Panc1 (cell line): ENCODE measurements at places on chromosomes 1 and 21. TPM values are rescaled to one million over a fixed set of nuclear protein-coding genes. Genes with fewer than 3 reads are reported as not detected.

Gene ASAP3
- 17.9 TPM for total RNA-seq

Gene NECTIN4
- total RNA-seq: not detected

Gene BCL2L15
- total RNA-seq: 0.10 TPM

Gene ENAH
- 133 TPM for total RNA-seq

- no peak overlapping the region for H3K27ac ChIP-seq
- DNase-seq: no peak
- no peaks in the 10 kb centered on the region; the same call in 1 of the 2 replicates for H3K4me1 ChIP-seq
- peaks cover 10% of the 10 kb centered on the region; the same call in 1 of the 2 replicates for H3K27me3 ChIP-seq
- no peaks in the 10 kb centered on the region for H3K36me3 ChIP-seq
Measured at GRCh38 chr1:217133092-217133491, 409.9 kb upstream of the ESRRG start.

DNA sequence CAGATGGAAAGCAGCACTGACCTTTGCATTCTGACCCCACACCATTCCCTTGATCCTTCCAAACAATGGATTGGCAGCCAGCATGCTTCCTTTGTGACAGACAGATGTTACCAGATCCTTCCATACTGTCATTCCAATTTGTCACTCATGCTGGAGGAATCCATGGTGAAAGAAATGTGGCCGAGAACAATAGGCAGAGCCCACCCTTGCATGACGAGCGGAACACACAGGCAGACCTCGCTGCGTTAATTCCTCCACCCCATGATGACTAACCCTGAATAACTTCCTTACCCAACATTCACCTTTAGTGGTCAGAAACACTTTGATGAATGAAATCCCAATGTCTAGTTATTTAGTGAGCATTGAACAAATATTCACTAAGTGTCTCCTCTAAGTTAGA lies 45.1 kb downstream of the PDPN start:
- no peaks in the 10 kb centered on the region for H3K27me3 ChIP-seq
- H3K36me3 ChIP-seq: no peaks in the 10 kb centered on the region
- no peak for DNase-seq
- no peaks in the 10 kb centered on the region for H3K4me1 ChIP-seq
- no peak overlapping the region for H3K27ac ChIP-seq

DNA sequence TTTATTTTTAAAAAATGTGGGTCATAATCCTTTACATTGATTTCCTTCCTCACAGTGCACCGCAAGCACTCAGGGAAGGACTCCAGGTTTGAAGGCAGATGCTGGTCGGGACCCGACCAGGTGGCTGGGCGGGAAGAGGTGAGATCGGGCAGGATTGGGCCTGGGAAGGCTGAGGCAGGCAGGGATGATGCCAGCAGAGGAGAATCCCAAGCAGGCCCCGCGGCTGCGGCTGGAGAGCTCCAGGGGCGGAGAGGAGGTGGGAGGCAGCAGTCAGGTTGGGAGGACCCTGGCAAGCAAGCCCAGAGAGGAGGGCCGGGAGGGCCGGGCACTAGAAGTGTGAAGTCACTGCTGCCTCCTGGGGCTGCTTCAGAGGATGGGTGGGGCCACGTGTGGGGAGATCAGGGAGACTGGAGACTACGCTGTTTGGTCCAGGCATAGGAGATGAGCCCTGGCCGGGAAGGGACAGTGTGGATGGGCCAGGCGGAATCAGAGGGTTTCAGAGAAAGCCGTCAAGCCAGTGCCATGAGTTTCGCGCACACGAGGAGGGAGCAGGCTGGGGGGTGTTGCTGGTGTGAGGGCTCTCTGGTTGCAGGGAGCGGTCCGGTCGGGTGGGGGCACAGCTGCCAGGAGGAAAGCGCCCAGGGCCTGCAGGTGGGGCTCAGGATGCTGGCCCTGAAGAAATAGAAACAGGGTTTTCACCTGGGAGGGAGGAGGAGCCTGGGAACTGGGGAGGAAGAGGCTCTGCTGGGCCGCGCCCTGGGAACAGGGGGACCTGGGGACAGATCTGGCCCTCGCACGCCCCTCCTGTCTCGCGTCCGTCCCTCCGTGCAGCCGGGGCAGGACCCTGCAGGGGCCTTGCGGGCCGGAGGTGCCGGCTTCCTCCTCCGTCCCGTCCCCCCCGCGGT lies 888 bp upstream of the COL18A1 start:
- H3K4me3 ChIP-seq: peak overlapping the region; percentile 53
- H3K4me1 ChIP-seq: peaks cover 20% of the 10 kb centered on the region
- no peaks in the 10 kb centered on the region; the same call in 1 of the 2 replicates for H3K36me3 ChIP-seq
- H3K27ac ChIP-seq: peak overlapping the region; percentile 75
- no peak for DNase-seq

GRCh38 chr1:171868217-171868803 lies 27.0 kb downstream of the DNM3 start:
- H3K4me3 ChIP-seq: no peak overlapping the region
- peaks cover 3% of the 10 kb centered on the region for H3K27me3 ChIP-seq
- DNase-seq: no peak
- H3K4me1 ChIP-seq: no peaks in the 10 kb centered on the region

DNA sequence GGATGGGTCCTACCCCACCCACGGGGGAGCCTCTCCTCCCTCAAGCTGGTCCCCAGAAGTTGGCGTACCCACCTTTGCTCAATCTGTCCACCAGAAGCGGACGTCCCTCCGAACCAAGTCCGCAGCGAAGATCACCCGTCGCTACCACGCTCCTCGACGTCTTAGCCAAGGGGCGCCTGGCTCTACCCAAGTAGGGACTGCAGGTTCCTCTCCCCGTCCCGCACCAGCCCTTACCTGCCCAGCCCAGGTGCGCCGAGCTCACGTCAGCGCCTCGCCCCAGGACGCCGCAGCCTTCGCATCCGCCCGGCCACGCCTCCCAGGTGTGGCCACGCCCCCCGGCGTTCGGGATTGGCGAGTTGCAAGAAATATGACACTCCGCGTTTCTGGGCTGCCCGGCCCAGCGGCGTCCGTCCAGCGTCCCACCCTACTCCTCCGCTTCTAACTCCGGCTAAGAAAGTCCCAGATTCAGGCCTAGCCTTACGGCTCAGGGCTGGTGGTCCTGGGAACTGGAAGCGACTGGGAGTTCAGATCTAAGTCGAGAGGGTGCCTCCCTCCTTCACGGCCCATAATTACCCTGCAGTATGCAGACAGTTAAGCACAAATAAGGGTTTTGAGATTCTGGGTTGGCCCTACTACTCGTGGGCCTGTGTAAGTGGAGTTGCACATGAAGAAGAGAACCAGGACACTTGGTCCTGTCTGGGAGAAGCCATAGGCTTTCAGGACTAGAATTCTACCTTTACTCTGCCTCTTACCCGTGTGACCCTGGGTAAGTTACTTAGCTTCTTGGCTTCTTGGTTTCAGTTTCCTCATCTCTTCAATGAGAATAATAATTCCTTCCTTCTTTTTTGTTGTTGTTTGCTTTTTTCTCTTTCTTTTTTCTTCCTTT lies at the start of gene IRF6:
Gene IRF6 (minus strand): TSS at position 268 of the 886 bp plus-strand sequence. CDS start 4,729 bp downstream, outside the sequence.
- H3K4me3 ChIP-seq: peak within 1 kb of the TSS; percentile 36
- no peaks in the 10 kb centered on the region; the same call in none of the 2 replicates for H3K27me3 ChIP-seq
- H3K27ac ChIP-seq: no peak within 1 kb of the TSS
- H3K4me1 ChIP-seq: no peaks in the 10 kb centered on the region; the same call in 1 of the 2 replicates

DNA sequence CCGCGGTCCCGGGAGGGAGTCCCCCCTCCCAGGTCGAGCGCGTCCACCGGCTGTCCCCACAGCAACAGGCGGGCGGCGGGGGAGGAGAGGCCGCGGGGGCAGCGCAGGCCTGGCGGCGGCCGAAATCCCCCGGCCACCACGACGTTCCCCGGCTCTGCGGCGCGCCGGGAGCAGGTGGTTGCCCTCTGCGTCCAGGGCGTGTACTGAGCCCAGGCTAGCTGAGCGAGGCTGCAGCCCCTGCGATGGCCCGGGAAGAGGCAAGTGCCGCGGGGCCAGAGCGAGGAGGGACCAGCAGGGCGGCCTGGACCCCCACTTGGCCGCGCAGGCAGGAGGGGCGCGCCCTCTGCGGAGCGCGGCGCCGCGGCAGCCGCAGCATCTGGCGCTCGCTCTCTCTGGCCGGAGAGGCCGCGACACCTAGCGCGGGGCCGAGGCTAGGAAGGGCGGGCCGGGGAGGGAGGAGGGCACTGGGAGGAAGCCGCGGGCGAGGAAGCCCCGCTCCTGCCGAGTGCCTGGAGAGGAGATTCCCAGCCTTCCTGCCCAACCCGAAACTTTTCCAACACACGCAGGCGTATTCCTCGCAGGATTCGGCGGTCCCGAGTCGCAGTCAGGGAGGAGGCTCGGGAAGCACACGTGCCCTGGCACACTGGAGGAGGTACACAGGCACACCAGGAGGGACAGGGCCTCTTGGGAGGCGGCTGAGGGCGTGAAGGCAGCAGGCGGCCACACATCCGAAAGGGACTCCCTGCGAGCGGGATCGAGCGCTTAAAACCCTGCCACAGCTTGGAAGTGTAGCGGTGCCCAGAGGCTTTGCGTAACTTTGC lies 4.9 kb upstream of the PROX1 start:
- H3K4me1 ChIP-seq: no peaks in the 10 kb centered on the region; the same call in none of the 2 replicates
- no peak for DNase-seq
- no peaks in the 10 kb centered on the region for H3K36me3 ChIP-seq
- H3K27ac ChIP-seq: no peak overlapping the region

DNA sequence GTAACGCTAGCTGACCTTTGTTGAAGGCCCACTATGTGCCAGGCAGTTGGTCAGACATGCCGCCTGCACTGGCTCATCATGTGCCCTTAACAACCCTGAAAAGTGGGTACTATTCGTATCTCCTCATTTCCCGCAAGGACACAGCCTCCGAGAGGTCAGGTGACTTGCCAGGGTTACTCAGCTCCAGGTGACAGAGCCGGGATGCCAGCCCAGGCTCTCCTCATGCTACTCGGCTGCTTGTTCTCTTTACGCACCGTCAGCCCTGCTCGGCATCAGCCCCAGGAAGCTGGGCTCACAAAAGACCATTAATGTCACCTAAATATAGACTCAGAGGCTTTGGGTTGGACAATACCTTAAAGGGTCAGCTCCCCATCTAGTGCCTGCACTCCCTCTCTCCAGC lies 29.0 kb downstream of the GRHL3 start:
- H3K27ac ChIP-seq: no peak overlapping the region
- no peaks in the 10 kb centered on the region; the same call in 1 of the 2 replicates for H3K4me1 ChIP-seq
- no peak overlapping the region for H3K4me3 ChIP-seq
- DNase-seq: no peak

GRCh38 chr1:20612221-20612746 lies 21.0 kb upstream of the PINK1 start:
- no peak overlapping the region for H3K4me3 ChIP-seq
- H3K36me3 ChIP-seq: no peaks in the 10 kb centered on the region
- H3K27ac ChIP-seq: peak overlapping the region; percentile 13
- DNase-seq: no peak

DNA sequence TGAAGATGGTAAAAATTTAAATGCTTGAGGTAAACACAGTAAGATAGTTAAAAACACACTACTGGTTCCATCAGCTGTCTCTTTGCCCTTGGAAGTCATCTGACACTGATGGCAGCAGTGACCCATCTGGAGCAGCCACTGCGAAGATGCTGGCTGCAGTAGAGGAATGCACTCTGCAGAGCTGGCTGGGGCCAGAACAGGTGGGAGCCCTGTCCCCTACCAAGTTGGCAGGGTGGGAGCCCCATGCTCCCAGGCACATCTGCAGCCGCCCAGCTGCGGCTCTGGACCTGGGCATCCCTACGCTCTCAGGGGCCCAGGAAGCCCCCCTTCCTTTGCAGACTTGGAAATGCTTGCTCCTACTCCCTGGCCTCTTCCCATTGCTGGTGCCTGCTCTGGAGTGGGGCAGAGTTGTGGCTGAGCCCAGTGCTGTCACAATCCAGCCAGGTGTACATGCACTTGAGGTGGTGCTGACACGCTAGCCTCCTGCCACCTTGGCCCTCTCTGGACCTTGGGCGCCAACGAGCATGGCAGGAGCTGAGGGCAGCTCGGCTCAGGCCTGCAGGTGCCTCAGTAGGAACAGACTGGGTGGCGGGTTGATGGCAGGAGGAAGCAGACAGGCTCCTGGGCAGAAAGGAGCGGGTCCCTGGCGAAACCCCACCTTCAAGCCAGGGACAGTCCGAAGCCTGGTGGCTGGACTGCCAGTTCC lies 227.0 kb downstream of the FGGY start:
- H3K27me3 ChIP-seq: no peaks in the 10 kb centered on the region
- H3K4me3 ChIP-seq: no peak overlapping the region
- DNase-seq: no peak
- no peak overlapping the region for H3K27ac ChIP-seq
- no peaks in the 10 kb centered on the region for H3K4me1 ChIP-seq

GRCh38 chr1:82587371-82587770 lies 786.6 kb downstream of the ADGRL2 start:
- no peak overlapping the region for H3K27ac ChIP-seq
- H3K4me1 ChIP-seq: no peaks in the 10 kb centered on the region
- no peaks in the 10 kb centered on the region for H3K27me3 ChIP-seq
- H3K4me3 ChIP-seq: no peak overlapping the region
- no peak for DNase-seq

DNA sequence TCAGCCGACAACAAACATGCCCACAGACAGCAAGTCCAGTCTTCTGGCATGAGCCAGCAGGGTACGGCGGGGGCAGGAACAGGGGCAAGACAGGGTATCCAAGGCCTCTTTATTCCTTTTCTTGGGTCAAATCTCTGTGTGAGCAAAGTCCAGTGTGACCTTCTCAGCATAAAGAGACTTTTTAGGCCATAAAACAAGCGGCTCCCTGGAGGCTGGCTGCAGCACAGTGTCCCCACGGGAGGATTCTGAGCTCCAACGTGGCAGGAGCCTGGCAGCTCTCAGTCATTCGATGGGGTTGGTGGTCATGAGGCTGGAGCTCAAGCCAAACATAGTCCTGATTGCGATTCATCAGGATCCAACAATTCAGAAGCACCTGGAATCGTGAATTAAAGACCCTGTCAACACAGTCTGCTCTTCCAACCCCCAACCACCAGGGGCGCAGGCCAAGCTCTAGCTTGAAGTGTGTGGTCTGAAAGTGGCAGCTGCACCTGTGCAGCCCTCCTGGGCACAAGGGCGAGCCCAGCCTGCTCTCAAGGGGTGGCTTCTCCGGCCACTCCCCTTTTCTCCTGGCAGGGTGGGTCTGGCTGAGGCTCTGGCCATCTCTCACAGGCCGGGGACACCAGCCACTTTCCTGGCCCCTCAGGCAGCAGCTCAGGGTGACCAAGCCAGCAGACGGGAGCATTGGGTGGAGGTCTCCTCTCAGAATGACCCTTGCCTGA lies 62.1 kb downstream of the SLC66A1 start:
- no peak overlapping the region for H3K27ac ChIP-seq
- peaks cover 13% of the 10 kb centered on the region for H3K36me3 ChIP-seq
- H3K4me3 ChIP-seq: no peak overlapping the region
- peaks cover 6% of the 10 kb centered on the region; the same call in 1 of the 2 replicates for H3K4me1 ChIP-seq
- H3K27me3 ChIP-seq: no peaks in the 10 kb centered on the region

DNA sequence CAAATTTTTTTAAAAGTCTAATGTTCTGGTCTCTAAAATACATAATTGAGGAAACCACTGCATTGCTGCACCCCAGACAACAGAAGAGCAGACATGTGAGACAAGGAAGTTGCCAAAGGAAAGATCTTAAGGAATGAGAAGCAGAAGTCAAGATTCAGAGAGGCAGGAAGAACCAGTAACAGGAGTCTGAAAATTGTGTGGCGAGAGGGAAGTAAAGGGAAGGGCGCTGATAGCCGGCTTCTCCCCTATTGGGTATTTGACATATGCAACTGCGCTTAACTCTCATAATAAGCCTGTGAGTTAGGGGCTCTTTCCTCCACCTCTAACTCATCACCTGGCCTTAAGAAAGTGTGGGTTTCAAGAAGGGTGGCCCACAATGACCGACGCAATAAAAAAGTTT lies 21.9 kb upstream of the KIF14 start:
- no peak overlapping the region for H3K27ac ChIP-seq
- no peaks in the 10 kb centered on the region for H3K4me1 ChIP-seq
- H3K4me3 ChIP-seq: no peak overlapping the region
- DNase-seq: no peak
- H3K36me3 ChIP-seq: no peaks in the 10 kb centered on the region
- H3K27me3 ChIP-seq: no peaks in the 10 kb centered on the region
